ENCODE measurements at places on chromosomes 1 and 21.

- no peak for DNase-seq
These were observed 119.2 kb downstream of the SYF2 start for GRCh38 chr1:25113086-25113485.

GRCh38 chr1:222751255-222751654, 14.3 kb downstream of the FAM177B start:
- no peak for DNase-seq

DNA sequence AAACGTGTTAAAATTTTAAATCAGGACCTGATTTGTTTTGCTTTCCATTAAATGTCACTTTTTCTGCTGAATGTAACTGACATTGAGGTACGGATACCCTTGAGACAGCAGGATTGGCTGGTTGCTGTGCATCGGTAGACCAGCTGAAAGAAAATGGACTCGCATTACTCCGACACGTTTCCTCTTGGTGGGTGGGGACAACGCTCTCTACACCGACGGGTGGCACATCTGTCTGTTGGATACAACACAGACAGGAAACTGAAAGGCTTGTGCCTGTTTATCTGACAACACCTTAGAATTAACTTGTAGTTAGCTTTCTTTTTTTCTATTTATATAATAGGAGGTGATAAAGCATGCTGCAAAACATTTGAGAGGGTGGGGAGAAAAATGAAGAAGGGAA, 19.4 kb downstream of the PRPF38A start:
- peak; percentile 70 for DNase-seq

DNA sequence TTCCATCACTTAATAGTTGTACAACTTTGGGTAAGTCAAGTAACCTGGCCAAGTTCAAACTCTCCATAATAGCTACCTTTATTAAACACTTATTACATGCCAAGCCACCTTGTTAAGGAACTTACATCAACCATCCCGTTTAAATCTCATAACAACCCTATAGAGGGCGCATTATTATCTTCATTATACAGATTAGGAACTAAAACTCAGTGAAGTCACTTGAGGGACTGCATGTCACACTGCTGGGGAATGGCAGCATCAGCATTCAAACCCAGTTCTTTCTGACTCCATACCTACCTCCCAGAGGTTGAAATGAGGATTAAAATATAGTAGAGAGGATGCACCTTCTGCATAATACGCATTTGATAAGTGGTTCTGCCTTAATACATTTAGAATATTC, 47.1 kb upstream of the PLA2G2C start:
- no peak for DNase-seq

Data from activated T-cell treated with anti-CD3 and anti-CD28 coated beads, Interleukin-2, amount 50 U/mL, for 72 hours (primary cell).